ENCODE measurements at places on chromosomes 13 and 19.

DNA sequence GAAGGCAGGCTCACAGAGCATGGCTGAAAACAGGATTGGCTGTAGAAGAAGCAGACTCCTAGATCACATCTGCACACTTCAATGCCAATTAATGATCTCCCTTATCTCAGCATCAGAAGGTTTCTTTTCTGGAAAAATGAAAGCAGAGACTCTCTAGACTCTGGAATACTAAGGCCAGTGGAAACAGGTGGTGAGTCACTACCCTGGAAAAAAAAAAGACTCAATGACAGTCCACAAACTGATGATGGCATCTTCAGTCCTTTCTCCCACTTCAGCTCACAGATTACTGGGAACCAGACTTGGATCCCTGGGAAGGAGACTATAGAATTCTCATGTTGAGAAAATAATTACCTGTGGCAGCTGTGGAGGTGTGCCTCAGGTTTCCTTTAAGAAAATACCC lies 47.5 kb upstream of the MBNL2 start:
- no peak overlapping the region for H3K4me3 ChIP-seq
- no peak for DNase-seq
- H3K36me3 ChIP-seq, result no peaks in the 10 kb centered on the region
- no peak overlapping the region for H3K27ac ChIP-seq

GRCh38 chr19:13234518-13234917 lies 84.3 kb downstream of the IER2 start:
- H3K27ac ChIP-seq, result no peak overlapping the region
- no peaks in the 10 kb centered on the region for H3K27me3 ChIP-seq
- no peak overlapping the region for H3K4me3 ChIP-seq
- H3K36me3 ChIP-seq, result no peaks in the 10 kb centered on the region
- no peak for DNase-seq

DNA sequence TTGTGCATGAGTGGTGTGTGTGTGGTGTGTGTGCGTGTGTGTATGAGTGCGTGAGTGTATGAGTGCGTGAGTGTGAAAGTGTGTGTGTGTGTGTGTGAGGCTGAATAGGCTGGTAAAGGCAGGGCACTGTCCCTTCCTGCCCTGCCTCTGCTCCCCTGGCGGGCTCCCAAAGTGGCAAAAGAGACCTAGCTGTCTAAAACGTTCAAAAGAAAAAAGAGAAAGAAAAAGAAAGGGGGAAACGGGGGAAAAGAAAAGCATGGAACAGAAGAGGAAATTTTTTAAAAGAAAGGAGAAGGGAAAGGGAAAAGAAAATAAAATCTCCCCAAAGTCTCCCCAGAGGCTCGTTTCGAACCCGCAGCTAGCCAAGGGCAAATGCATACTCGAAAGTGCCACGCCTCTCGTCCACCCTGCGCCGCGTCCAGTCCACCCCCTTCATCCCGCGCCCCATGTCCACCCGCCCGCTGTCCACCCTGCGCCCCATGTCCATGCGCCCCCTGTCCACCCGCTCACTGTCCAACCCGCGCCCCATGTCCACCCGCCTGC lies 37.0 kb upstream of the FLT1 start:
- H3K4me1 ChIP-seq, result peaks cover 25% of the 10 kb centered on the region
- no peaks in the 10 kb centered on the region for H3K27me3 ChIP-seq
- H3K4me3 ChIP-seq, result peak overlapping the region; percentile 69
- H3K36me3 ChIP-seq, result no peaks in the 10 kb centered on the region
- DNase-seq, result no peak

GRCh38 chr19:29387586-29387985 lies 138.2 kb upstream of the VSTM2B start:
- H3K4me3 ChIP-seq, result no peak overlapping the region
- H3K27me3 ChIP-seq, result no peaks in the 10 kb centered on the region
- no peak overlapping the region for H3K27ac ChIP-seq
- no peaks in the 10 kb centered on the region for H3K36me3 ChIP-seq
- no peaks in the 10 kb centered on the region for H3K4me1 ChIP-seq
- DNase-seq, result no peak

DNA sequence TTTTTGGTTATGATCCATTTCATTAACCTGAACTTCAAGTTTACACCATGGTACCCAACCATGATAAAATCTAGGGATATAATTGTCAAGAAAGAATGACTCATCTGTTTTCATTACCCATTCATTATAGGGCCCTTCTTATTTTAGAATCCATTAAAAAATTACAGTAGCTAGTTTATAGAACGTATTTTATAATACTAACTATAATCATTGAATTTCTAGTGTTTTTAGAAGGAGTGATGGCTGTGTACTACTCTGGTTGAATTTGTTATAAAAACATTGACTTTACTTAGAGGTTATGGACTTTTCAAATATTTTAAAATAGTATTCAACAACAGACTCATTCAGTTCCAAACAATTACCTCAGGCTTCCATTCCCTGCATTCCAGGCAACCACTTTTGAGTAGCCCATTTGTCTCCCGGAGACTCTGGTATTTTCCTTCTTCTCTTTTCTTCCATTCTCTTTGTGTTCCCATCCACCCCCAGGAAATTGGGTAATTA lies 71.9 kb upstream of the KLF12 start:
- H3K36me3 ChIP-seq, result no peaks in the 10 kb centered on the region
- DNase-seq, result no peak
- no peaks in the 10 kb centered on the region for H3K27me3 ChIP-seq
- H3K4me3 ChIP-seq, result no peak overlapping the region
- H3K27ac ChIP-seq, result peak overlapping the region; percentile 47

- peak overlapping the region; percentile 75 for H3K4me3 ChIP-seq
- no peaks in the 10 kb centered on the region for H3K36me3 ChIP-seq
- no peak for DNase-seq
- H3K4me1 ChIP-seq, result peaks cover 14% of the 10 kb centered on the region
- H3K27ac ChIP-seq, result no peak overlapping the region
- no peaks in the 10 kb centered on the region for H3K27me3 ChIP-seq
Measured at GRCh38 chr19:47036097-47036651, 12.2 kb downstream of the TMEM160 start.

DNA sequence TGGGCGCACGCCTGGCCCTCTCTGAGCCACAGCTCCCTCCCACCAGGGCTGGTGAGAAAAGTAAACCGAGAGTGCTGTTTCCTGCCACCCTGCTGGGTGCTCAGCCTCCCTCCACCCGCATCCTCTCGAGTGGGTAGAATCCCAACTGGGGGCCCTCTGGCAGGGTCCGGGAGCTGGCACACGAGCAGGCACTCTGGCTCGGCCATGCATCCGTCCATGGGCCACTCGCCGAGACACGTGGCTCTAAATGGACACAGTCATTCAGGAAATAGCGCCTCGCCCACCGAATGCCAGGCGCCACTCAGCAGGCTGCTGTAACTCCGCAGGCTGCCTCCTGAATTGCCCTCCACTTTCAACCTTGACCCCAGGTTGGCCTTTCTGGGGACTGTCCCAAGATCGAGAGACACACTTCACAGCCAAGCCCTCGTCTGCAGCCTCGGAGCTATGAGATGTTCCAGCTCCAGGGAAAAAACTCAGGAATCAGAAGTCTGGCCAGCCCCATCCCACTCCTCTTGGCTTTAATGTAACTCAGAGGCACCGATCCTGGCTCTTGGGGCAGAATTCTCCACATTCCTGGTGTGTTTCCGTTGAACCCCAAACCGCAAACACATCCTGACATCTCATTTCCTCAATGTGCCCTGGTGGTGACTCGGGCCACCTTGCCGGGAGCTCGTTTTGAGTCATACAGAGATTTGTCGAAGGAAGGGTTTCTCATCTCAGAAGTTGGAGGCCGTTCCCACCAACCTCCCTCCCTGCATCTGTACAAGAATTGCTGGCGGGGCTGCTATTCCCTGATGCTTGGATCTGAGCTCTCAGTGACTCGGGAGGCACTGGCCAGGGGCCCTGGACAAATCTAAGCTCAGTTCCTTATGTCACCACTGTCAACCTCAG lies 14.1 kb downstream of the KLF2 start:
- no peaks in the 10 kb centered on the region for H3K36me3 ChIP-seq
- peaks cover 22% of the 10 kb centered on the region for H3K4me1 ChIP-seq
- DNase-seq, result peak; percentile 60
- H3K27ac ChIP-seq, result peak overlapping the region; percentile 84

DNA sequence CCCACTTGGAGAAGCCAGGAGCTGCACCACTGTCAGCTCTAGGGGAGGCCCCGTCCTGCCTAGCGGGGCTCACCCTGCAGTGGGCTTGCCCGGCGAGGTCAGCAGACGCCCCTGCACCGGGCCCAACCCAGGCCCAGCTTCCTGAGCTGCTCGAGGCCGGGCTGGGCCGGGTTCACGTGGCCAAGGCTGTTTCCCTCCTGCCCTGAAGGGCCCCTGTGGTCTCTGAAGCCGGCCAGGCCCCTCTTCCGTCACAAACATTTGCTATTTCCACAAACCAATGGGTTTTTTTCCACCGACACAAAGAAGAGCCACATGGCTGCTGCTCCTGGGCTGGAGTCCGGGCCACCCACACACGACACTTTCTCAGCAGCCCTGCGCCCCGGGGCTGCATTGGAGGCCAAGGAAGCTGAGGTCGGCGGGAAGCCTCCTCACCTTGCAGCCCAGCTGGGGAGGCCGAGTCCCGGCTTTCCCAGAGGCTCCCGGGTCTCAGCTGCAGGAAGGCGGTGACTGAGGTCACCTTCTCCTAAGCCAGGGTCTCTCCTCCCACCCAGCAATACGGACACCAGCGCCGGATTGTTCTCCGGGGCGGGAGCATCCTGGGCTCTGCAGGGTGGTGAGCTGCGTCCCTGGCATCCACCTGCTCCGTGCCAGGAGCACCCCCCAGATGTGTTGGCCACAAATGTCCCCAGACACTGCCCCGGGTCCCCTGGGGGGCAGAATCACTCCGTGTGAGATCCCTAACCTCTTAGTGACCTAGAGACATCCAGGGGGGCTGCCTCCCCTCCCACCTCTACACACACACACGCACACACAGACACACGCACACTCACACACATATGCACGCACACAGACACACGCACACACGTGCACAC lies 80.5 kb downstream of the GADD45B start:
- no peaks in the 10 kb centered on the region for H3K27me3 ChIP-seq
- no peak overlapping the region for H3K27ac ChIP-seq
- H3K36me3 ChIP-seq, result no peaks in the 10 kb centered on the region
- H3K4me1 ChIP-seq, result peaks cover 13% of the 10 kb centered on the region
- H3K4me3 ChIP-seq, result no peak overlapping the region

DNA sequence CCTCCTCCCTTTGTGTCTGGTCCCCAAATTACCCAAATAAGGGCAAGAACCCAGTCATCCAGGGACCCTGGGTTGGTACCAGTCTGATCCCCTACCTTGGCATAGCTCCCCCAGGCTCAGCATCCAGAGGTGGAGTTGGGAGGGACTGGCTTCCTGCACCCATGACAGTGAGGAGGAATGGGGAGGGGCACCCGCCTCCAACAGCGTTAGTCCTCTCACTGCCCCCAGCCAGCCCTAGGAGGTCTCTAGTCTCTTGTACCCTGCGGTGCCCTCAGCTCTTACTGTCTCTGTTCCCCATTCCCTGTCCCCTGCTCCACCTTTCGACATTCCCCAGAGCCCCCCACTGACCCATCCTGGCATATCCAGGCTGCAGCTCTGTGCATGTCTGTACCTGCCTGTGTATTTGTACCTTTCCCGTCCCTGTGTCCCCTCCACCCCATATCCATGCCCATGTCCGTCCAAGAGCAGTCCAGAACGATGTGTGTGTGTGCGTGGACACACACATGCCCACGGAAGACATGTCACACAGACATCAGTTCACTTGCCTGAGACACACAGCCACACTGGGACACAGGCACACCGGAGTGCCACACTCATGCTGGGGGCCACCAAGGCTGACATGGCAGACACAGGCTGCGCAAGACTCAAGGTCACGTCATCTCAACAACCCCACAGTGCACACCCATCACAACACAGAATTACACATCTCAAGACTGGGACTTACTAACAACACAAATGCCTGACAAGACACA lies 17.8 kb downstream of the ERFL start:
- no peak overlapping the region for H3K27ac ChIP-seq
- no peak overlapping the region for H3K4me3 ChIP-seq
- peaks cover 5% of the 10 kb centered on the region for H3K36me3 ChIP-seq
- H3K27me3 ChIP-seq, result peaks cover 14% of the 10 kb centered on the region

DNA sequence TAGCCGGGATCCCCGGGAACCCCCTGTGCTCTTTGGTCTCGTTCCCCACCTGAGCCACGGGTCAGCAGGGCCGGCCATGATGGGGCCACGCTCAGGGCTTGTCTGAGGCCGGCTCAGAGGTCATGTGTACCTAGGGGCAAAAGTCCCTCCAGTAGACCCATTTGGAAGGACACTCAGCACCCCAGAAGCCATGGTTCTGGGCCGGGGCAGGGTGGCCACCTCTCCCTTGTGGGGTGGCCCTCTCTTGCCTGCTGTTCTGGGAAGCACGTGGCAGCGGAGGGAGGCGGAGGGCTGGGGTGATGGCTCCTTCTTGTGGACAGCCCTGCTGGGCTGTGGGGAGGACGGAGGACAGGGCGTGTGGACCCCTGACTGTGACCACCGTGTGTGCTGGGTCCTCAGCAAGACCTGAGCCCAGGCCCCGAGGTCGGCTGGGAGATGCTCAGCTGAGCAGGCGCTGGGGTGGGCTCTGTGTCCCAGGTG lies 6.4 kb upstream of the PEAK3 start:
- no peak for DNase-seq
- no peak overlapping the region for H3K27ac ChIP-seq
- H3K4me1 ChIP-seq, result peaks cover 17% of the 10 kb centered on the region
- H3K36me3 ChIP-seq, result peaks cover 3% of the 10 kb centered on the region

DNA sequence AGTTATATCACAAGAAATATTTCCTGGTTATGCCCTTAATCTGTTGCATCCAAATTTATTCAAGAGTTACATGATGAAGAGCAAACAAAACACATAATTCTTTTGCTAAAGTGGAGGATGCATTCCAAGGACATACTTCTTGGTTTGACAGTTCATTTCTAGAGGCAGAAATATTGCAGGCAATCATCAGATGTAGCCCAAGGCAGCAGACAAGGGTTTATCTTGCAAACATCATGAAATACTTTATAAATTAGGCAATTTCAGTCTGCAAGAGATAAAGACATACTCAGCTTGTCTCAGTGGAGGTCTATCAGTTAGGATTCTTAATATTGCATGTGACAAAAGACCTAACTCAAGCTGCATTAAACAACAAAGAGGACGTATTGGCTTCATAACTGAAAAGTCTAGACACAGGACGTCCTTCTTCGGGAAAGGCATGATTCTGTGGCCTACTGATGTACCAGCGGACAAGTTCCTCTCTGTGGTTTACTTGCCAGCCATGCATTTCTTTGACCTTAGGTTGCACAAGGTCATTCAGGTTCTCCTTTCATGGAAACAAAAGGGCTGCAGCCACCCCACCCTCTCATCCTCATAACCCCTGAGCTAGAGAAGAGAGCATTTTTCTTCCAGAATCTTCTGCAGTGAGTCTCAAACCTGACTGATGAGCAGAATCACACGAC lies 204.1 kb downstream of the KATNAL1 start:
- no peaks in the 10 kb centered on the region for H3K4me1 ChIP-seq
- H3K4me3 ChIP-seq, result no peak overlapping the region
